ENCODE measurements at places on chromosomes 3 and 15.
A peak's percentile ranks its signal among the peaks of the same experiment; 100 is the strongest.

DNA sequence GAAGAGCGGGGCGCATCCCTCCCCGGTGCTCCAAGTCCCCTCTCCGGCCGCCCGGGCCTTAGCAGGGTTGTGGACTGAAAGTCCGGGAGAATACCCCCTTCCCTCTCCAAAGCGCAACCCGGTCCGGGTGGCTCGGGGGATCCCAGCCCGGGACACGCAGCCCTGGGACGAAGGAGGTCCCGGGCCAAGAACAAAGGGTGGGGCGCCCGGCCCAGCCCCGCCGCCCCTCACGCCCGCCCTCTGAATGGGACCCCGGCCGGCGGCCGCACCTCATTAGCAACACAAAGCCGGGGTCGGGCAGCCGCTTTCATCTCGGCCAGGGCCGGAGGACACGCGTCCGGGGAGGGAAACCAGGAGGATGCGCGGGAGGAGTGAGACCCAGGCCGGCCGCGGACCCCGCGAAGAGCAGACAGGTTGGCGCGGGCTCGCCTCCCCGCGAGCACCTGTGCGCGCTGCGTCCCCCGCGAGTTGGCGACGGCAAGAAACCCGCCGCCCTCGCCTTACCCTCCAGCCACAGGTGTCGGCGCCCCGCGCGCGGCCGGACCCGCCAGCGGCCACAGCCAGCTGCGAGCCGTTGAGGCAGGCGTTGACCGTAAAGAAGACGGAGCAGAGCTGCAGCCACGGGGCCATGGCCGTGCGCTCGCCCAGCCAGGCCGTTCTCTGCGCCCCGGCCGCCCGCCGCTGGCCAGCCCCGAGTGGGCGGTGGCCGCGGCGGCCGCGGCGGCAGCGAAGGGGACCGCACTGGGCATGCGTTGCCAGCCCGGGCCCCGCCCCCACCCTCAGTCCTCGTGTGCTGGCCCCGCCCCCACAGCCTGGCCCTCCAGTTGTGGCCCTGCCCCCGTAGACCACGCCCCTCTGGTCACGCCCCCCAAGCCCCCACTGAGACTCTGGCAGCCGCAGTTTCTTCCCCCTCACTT lies at the start of gene IL17RD:
TSS of gene IL17RD (minus strand) at position 697 of the 917 bp plus-strand sequence. CDS start at position 630, 67 bp downstream.
- peak; percentile 80 for DNase-seq

- no peak for DNase-seq
These were observed 316.1 kb upstream of the TPM1 start for GRCh38 chr15:62726461-62726860.

DNA sequence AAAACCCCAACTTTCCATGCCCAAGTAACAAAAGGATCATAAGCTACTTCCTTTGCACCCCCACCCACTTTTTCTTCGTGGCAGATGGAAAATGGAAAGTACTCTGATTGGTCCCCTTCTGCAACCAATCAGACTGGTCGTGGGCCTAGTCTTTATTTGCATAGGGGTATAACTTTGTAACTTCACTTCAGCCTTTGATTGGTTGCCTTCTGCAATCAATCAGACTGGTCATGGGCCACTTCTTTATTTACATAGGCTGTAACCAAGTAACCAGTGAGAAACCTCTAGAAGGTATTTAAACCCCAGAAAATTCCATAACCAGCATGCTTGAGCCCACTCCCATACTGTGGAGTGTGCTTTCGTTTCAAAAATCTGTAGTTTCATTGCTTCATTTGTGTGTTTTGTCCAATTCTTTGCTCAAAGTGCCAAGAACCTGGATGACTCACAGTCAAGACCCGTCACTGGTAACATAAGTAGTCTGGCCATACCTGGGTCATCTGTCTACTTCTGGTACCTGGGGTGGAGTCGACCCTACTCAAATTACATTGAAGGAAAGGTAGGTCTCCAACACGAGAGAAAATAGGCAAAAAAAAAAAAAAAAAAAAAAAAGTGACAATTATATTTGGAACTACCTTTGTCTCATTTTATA lies 41.9 kb downstream of the CMTM8 start:
- DNase-seq: no peak

GRCh38 chr3:17632401-17633100 lies 109.9 kb downstream of the TBC1D5 start:
- DNase-seq: peak; percentile 67

DNA sequence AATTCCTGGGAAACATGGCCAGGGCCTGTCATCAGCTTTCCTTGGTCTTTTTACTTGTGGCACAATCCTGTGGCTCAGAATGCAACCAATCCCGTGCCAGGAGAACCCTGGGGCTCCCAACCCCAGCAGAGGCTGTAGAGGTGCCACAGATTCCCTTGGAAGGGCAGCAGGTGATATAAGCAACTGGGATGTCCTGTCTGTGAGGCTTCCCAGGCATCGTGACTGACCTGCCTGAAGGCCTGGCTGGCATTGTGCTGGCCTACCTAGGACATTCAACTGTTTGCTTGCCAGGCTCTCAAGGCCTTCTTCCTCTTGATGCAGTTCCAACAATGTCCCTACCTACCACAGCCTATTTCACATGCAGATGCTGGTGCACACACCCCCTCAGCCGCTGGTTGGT lies 72.2 kb upstream of the MEX3B start:
- no peak for DNase-seq

DNA sequence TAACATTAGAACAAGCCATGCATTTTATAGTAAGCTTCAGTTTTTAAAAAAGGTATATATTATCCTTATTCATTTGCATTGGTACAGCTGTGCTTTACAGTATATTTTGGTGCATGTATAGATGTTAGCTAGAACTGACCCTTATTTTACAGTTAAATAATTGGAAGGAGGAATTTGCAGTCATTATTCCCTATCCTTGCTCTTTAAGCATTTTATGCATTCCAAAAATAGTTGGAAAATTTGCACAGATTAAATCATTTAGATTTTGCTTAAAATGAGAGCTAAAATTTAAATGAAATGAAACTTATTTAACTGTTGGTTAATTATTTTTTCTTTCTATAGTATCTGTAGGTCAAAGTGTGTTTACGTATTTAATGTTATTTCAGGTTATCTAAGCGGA lies 667.1 kb downstream of the NAALADL2 start:
- no peak for DNase-seq

DNA sequence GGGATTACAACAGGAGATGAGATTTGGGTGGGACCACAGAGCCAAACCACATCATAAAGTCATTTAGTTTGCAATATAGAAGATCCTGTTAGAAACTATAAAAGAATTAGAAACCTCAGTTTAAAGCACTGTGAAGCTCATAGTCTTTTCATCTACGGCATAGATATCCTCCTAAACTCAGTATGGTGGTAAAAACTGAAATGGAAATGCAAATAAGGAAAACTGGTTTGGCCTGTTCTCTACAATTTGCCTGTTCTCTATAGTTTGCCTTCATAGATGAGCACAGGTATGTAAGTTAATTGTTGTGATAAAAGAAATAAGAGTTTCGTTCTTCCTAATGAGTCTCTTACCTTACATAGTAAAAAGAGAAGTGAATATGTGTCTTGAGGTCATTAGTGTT lies 331.6 kb upstream of the ARL6 start:
- DNase-seq: no peak

DNA sequence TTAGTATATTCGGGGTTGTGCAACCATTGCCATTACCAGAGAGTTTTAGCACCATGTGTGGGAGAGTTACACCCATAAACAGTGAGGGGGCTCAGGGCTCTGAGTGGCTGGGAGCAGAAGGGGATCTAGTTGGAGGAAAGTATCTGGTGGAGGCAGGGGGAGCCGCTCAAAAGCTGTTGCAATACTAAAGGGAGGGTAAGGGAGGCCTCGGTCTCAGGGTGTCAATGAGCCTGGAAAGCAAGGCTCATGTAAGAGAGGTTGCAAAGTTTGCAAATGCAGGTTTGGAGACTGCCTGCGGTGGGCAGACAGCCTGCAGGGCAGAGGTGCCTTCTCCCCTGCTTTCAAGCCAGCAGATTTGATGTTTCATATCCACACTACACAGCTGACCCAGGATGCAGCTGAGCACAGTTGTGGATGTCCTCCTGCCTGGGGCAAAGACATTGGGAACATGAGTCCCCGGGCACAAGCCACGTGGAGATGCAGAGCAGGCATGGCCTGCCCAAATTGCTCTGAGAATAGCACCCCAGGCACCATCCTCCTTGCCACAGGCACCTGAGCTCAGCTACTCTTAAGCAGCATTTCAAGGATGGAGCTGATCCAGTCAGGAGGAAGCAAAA lies 181.4 kb downstream of the TLE3 start:
- DNase-seq: no peak

- peak; percentile 31 for DNase-seq
These were observed 44.0 kb downstream of the BFSP2 start for GRCh38 chr3:133443649-133444422.

GRCh38 chr3:66430876-66431275 lies 69.9 kb downstream of the LRIG1 start:
- no peak for DNase-seq

GRCh38 chr3:140073278-140074045 lies 138.5 kb downstream of the CLSTN2 start:
- no peak for DNase-seq

DNA sequence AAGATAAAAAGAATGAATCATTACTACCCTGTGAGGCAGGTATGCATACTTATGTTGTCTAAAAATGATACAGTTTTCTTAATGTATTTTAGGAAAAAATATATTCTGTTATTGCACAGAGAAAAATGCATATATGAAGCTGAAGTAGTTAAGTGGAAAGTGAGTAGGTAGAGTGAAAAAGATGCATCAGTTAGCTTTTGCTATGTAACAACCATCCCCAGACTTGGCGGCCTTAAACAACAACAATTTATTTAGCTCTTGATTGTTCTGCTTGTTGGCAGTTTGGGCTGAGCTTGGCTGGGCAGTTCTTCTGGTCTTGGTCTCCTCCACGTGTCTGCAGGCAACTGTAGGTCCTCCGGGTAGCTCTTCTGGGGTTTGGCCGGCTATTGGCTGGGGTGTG lies 45.7 kb downstream of the SLC6A6 start:
- no peak for DNase-seq

DNA sequence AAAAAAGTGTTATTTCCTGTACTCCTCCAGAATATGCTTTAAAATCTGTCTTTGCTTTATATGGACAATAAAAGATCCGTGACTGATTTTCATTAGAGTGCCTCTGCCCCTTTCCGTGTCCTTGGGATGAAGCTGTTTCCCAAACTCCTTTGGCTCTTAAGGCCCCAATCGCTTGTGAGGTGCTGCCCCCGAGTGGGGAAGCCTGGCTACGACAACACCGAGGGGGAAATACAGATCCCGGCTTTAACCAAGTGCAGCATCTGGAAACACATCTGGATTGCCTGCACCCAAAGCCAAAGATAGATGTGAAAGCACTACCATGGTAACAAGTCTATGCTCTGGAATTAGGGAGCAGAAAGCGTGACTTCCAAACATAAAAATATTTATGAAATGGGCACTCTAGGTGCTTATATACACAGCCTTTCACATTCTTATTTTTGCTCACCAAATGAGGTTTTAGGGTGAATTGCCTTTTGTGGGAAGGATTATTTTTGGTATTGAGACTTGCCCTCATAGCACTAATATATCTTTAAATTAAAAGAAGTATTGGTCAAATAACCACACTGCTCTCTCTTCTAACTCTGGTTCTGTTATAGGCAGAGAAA lies 40.6 kb upstream of the ADCY5 start:
- peak; percentile 53 for DNase-seq

DNA sequence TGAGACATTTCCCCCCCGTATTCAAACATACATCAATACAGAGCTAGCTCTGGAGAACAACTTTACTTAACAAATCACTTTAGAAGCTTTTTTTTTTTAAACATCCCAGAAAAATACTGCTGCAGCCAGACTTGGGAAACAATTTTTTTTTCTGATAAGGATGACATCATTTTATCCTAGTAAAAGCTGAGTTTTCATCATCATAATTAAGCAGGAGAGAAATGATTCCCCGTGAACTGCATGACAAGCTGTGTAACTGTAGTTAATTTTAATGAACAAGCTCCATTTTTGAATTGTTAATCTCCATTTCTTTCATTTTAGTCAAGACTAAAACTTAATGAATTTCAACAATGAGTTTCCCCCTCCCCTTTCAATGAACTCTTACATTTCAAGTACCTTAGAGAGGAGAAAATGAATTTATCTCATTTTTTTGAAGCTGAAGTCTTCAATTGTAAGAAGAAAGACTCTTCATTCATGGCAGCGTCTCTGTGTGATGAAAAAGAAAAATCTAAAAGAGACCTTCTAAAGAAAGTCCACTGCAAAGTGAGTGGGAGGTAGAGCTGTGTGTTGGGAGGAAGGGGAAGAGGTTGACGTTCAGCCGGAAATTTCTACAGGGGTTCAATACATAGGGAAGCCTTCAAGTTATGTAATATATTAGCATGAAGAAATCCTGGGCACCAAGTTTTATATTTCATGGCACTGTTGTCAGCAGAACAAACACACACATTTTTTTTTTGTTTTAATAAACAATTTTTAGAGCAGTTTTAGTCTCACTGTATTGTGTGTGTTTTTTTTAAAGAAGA lies 31.7 kb downstream of the HES1 start:
- no peak for DNase-seq

DNA sequence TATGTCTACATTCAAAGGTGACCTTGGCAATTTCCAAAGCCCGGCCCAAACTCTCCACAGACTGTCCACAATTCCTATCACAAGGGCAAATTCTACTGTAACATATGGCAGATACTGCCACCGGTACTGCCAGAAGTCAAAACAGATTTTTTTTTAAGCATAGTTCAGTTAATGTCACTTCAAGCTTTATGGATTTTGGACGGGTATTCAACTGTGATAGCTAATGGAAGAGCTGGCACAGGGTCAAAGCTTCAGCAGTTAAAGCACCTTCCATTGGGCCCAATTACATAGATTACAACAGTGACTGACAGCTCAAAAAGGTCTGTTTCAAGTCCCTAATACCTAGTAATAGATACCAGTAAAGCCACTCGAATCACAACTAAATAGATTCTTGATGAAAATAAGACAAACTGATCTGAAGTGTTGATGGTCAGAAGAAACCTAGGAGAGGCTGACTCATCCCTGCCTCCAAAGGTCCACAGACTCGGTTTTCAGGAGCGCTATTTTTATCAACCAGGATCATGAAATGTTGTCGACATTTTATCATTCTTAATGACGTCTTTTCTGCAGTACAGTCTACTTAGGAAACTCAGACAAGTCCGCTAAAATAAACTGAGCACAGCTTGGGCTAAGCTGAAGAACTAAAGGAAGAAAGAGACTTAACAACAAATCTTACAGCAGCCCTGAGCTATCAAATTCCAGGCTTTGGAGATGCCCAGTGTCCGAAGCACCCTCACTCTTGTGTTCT lies 38.7 kb downstream of the ANXA2 start:
- peak; percentile 69 for DNase-seq

DNA sequence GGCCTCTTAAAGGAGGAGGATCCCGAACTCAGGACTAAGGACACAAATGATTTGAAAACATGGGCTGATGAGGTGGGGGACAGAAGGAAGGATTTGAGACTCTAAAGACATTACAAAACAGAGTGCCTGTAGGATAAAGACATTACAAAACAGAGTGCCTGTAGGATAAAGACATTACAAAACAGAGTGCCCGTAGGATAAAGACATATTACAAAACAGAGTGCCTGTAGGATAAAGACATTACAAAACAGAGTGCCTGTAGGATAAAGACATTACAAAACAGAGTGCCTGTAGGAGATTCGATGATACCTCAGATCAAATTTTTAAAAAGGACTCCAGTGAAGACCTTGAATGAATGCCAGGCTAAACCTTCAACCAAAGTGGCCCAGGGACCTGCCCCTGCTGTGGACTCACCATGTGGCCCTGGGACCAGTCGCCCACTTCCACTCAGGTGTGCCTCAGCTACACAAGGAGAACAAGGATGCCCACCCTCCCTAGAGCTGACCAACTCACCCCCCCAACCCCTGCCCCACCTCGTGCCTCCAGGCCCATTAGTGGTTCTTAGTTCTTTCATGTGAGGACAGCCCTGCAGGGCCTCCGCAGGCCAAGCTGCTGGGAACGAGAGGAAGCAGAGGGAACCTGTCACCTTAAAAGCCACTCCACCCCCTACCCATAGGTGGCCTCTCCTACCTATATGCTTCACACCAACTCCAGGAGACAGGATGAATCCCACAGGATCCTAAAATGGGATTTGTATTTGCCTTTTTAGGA lies 59.8 kb downstream of the SH3BP5 start:
- no peak for DNase-seq
